CD4-positive, alpha-beta T cell treated with Interleukin-2 at 100 ng/mL for 4 hours (primary cell): ENCODE measurements at places on chromosomes 13 and 19.

- DNase-seq, result peak; percentile 55
Measured at GRCh38 chr13:23921451-23921888, 24.2 kb upstream of the C1QTNF9B start.

DNA sequence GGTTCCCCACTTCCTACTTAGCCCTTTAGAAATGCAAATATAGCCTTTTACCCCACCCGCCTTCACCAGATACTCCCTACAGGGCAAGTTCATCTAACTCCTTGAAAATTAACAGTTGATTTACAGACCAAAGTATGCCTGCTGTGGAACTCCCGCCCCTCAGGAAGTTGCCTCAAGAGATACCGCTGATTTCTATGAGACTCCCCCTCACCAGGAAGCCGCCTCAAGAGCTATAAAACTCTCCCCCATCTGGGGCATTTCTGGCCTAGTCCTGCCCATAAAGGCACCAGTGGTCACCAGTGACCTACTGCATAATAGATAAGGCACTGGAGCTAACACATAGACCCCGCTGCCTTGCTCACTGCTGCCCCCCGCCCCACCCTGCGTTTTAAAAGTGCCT lies 201.7 kb upstream of the UBL3 start:
- DNase-seq, result no peak

GRCh38 chr19:53079313-53079924 lies 23.8 kb downstream of the ZNF160 start:
- no peak for DNase-seq

DNA sequence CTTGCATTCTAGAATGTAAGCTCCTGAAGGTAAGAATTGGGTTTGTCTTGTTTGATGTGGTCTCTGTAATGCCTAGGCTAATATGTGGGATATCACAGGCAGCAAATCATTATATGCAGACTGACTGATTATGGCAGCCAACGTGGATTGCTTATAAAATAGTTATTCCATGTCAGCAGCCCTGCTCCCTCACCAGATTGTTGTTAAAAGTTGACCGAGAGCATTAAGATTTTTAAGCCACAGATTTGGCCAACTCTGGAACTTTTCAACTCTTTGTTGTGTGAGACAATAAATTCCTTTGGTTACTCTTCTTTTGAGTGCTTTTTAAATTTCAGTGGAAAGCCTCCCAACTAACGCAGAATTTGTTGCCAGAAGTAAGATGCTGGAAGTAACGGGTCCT lies 92.6 kb upstream of the FAM216B start:
- DNase-seq, result no peak

DNA sequence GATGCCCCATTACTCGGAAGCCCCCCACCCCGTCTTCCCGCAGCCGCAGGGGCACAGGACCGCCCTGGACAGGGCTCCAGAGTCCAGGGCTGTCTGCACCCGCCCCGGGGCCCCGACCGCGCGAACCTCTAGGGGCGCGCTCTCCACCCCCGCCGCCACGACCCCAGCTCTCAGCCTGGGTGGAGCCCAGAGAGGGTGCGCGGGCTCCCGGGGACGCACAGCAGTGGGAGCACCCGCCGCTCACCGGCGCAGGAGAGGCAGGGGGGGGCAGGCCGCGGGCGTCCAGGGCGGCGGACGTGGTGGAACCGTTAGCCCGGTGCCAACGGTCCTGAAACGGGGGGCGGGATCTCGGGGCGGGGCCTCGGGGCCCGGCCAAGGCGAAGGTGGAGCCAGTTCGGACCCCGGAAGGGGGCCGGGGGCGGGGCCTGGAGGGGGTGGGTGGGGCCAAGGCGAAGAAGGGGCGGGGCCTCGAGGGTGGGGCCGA lies at the start of gene ATP8B3:
ATP8B3 (minus strand) TSS at position 335 of the 484 bp plus-strand sequence. CDS start 540 bp downstream, outside the sequence.
- peak; percentile 78 for DNase-seq

DNA sequence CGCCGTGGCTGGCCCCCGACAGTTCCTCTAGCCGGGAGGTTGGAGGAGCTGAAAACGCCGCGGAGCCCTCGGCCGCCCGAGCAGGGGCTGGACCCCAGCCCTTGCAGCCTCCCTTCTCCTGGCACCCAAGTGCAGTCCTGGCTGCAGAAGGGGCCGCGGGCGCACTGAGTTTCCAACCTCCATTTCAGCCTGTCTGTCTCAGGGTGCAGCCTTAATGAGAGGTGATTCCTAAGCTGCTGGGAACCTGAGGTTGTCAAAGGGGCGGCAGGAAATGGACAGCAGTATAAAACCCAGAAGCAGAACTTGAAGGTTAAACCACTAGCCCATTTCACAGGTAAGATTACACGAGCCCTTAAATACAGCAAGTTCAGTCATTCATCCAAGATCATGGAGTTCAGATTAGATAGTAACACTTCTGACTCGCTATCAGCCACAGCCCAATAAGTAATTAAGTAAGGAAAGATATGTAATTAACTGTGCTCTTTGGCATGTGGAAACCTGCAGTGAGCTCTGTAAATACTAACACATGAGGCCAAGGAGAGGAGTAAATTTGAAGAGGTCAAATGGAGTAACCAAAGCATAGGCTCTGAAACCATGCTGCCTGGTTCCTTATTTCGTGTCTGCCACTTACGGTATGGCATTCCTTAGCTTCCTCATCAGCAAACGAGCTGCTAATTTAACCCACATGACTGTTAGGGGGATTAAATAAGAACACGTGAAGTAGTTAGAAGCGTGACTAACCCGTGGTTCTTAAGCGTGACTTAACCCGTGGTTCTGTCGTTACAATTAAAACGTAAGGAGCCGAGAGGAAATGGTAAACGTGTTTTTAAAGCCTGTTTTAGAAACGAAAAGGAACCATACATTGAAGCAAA lies 686 bp downstream of the SETDB2 start:
- DNase-seq, result peak; percentile 73
